ENCODE measurements at places on chromosomes 7 and 10.

DNA sequence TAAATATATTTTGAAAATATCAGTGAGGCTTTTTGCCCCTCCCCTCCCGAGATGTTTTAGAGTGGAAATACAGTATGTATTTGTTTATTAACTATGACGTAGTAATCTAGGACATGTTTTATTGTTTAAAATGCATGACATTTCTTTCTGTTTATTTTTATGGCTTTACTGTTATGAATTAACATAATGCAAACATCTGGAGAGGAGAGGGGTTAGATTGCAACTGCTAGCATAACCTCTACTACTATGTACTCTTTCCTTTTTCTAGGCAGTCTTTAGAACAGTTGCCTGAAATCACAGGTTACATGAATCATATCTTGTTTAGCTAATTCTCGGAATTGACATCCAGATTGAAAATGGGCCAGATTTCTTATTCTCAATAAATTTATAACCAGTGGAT lies 7.4 kb downstream of the BTAF1 start:
- DNase-seq = no peak

GRCh38 chr7:152399344-152399743 lies 36.5 kb downstream of the KMT2C start:
- no peak for DNase-seq

GRCh38 chr7:80508440-80508839 lies 3.4 kb downstream of the GNAT3 start:
- DNase-seq = no peak

- no peak for DNase-seq
These were observed 440.2 kb upstream of the MKI67 start for GRCh38 chr10:128566361-128566968.

- no peak for DNase-seq
These were observed 128.7 kb downstream of the KBTBD2 start for GRCh38 chr7:32762925-32763293.

DNA sequence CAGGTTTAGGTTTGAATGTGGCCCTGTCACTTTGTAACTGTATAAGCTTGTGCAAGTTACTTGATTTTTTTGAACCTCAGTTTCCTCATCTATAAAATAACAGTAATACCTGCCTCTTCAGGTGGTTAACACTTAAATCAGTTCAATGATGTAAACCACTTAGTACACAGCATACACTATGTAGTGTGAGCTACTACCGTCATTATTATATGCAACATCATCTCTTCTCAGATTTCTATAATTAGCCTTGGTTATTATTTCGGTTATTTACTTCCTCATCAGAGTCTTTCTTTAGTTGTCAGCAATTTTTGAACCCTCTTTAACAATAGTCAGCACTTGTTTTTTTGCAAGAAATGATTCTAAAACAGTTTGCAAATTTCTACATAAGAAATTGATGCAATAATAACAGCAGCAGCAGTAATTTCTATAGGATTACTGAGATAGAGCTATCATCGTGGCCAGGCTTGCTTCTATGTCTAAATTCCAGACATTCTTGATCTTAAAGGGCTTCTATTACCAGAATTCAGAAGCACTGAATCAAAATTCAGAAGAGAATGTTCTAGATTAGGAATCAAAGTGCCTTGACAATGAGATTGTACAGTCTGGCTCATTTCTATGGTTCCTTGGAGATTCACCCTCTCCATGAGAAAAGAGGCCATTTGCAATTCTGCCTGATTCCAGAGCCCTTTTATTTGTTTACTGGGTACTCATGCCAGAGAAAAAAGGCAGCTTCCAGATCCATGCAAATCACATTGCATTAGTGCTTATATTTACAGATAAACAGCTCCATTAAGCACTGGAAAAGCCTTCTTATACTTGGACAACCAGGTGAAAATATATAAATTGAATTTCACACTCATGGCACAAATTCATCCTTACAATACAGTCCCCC lies 25.0 kb upstream of the WDR11 start:
- no peak for DNase-seq

- no peak for DNase-seq
These were observed 184.4 kb upstream of the THSD7A start for GRCh38 chr7:12016439-12016838.

GRCh38 chr7:107353701-107354100 lies 116.2 kb upstream of the GPR22 start:
- no peak for DNase-seq

GRCh38 chr7:50450590-50451032 lies 461 bp upstream of the FIGNL1 start:
- DNase-seq = no peak

GRCh38 chr10:132112611-132113010 lies 46.9 kb downstream of the JAKMIP3 start:
- no peak for DNase-seq

DNA sequence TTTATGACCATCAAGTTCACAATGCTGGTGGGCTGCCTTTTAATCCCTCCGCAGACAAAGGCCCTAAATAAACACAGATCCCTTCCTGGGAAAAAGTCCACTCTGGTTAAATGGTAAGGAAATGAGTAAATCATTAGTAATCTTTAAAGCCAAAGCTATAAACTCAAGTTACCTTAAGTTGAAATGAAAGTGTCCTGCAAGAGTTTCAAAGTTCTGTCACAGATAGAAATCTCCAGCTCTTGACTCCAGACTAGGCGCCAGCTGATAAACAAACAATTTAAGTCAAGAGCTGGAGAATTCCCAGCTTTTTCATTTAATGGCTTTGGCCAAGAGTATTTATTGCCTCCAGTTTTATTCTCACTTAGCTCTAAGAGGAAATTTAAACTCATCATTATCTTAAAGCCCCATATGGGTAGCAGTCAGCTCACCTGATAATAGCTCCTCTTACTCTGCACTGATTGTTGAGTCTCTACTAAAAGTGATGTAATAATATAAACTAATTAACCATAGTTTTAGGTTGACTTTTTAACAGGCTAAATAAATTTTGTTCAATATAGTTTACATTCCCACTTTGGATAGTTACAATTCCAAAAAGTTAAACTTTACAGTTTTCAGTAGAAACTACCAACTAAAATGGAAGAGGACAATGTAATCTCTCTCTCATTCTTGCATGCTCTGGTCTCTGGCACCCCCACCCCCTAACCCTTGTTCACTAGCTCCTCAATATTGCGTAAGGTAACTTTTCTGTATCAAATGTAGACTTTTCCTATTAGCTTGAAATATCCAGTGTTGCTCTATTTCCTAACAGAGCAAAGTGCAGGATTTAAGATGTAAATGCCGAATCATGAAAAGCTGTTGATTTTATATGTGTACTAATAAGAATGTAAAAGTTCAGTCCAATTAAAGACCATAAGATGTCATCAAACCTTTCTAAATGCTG lies 56.1 kb downstream of the HIBADH start:
- no peak for DNase-seq

GRCh38 chr7:2670720-2671391 lies 17.1 kb upstream of the AMZ1 start:
- DNase-seq = peak; percentile 30

- no peak for DNase-seq
These were observed 17.5 kb downstream of the BMPER start for GRCh38 chr7:33922820-33923219.

GRCh38 chr7:47358944-47359588 lies 222.8 kb downstream of the TNS3 start:
- no peak for DNase-seq

DNA sequence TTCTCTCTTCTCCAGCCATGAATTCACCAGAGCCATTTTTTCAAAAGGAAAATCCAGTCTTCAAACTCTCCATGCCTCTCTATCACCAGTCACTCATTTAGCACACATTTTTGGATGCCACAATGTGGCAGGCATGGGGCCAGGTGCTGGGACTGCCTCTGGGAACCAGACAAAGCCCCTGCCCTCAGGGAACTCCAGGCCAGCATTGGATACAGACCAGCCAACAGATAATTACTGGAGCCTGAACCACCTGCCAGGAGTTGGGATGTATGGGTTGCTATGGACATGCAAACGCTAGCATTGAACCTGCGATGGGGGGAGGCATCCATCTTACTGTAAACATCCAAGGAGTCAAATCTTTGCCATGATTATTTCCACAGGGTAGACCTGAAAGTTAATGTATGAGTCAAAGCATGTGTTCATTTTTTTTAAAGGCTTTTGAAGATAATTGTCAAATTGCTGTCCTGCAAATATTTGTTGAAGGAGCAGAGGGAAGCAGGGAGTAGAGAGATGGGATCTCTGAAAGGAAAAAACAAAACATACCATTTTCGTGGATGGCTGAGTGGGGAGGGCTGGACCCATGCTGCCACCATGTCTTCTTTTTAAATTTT lies 43.2 kb downstream of the SRRM3 start:
- DNase-seq = no peak

- DNase-seq = no peak
These were observed 165.8 kb downstream of the CCSER2 start for GRCh38 chr10:84493951-84494848.

GRCh38 chr7:91330191-91330808 lies 66.1 kb downstream of the FZD1 start:
- DNase-seq = no peak

GRCh38 chr10:49322371-49323170 lies 23.6 kb downstream of the C10orf71 start:
- DNase-seq = no peak

- peak; percentile 12 for DNase-seq
These were observed 341.5 kb upstream of the AOAH start for GRCh38 chr7:37065779-37066271.

- no peak for DNase-seq
These were observed 150.4 kb upstream of the GNAI1 start for GRCh38 chr7:79984210-79984609.

GRCh38 chr7:124813994-124814798 lies 48.6 kb upstream of the GPR37 start:
- DNase-seq = no peak

GRCh38 chr10:100510533-100511308 lies 8.9 kb downstream of the SEC31B start:
- DNase-seq = peak; percentile 56

DNA sequence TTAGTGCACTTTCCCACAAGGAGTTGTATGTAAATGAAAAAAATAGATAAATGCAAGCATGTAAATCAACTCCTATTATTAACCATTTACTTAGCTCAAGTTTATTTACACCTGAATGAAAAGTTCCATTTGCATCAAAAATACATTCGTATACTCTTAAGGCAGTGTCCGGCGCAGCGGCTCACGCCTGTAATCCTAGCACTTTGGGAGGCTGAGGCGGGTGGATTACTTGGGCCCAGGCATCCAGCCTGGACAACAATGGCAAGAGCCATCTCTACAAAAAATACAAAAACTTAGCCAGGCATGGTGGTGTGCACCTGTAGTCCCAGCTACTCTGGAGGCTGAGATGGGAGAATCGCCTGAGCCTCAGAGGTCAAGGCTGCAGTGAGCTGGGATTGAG lies 4.2 kb upstream of the IDI2 start:
- DNase-seq = no peak

GRCh38 chr10:100157156-100157555 lies 28.7 kb downstream of the ERLIN1 start:
- DNase-seq = no peak

DNA sequence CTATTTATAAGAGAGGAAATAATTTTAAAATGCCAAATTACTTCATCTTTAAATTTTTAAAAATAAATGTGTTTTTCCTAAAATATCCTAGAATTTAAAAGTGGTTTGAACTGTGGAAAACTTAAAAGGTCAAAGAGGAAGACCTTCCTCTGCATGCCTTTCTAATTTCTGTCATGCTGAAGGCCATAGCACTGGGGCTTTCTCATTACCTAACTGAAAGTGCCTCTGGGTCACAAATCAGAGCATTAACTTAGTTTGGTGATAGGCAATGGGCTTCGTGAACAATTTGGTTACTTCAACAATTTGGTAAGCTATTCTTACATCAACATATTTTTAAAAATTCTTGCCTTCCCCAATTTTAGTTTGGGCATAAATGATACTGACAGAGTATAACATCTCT lies 100.2 kb upstream of the SAMD8 start:
- no peak for DNase-seq

DNA sequence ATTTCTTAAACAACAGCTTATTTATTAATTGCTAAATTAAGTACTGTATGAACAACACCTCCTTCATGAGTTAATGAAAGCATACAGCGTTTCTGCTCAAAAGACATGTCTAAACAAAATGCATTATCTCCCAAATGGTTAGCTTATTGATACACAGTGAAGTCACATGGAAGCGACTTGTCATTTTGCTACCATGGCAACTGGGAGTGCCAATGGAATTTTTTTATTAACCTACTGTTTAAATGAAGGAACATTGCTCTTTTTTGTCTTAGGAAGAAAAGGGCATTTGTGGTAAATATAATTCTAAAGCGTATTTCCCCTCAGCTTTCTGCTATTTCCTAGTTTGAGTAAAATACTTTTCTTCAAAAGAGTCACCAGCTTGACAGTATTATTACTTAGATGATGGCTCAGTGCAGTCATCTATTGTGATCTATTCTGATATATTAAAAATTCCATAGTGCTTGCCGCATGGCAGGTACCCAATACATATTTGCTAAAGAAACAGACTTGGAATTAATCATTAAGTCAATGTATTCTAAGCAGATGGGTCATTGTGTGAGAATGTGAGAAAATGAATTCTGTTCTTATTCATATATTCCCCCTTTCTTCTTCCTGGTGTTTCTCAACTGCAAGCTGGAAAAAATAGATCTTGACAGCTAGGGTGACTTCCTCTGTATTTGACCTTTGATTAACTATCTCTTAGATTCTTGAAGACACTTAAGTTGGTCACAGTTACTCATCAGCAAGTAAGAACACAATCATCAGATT lies 818.3 kb downstream of the MAGI2 start:
- DNase-seq = no peak

DNA sequence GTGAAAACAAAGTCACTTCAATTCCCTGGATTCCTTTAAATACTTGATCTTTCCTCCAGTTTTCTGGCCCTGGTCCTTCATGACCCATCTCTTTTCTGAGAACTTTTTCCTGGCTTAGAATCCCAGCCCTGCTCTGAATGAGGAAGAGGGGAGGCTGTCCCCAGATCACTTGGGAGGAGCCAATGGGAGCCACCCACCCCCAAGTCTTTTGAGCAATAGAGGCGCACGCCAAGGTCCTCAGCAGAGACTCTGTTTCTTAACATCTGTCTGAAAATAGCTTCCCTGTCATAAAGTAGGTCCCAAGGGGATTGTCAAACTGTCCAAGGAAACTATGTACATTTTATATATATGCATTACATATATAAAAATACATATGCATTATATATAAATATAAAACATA lies 126.8 kb downstream of the ADRA2A start:
- DNase-seq = no peak

DNA sequence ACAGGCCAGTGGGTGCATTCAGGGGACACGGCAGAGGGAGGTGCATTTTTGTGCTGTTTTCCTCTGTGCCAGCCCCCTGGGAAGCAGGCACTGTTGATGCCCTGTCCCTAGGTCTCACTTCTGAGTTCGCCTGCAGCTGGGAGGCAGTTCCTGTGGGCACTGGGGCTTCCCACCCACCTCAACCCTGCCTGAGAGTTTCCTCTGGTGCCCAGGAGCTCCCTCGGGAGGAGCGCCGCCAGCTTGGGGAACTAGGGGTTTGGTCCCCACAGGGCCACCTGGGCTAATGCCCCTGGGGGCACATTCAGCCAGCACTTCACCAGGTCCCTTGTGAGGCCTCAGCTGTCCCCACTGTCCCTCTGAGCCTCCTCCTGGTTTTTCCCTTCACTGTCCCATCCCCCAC lies 178.2 kb upstream of the RHEB start:
- DNase-seq = no peak
